ENCODE measurements at places on chromosomes 1 and 21.
A peak's percentile ranks its signal among the peaks of the same experiment; 100 is the strongest.

DNA sequence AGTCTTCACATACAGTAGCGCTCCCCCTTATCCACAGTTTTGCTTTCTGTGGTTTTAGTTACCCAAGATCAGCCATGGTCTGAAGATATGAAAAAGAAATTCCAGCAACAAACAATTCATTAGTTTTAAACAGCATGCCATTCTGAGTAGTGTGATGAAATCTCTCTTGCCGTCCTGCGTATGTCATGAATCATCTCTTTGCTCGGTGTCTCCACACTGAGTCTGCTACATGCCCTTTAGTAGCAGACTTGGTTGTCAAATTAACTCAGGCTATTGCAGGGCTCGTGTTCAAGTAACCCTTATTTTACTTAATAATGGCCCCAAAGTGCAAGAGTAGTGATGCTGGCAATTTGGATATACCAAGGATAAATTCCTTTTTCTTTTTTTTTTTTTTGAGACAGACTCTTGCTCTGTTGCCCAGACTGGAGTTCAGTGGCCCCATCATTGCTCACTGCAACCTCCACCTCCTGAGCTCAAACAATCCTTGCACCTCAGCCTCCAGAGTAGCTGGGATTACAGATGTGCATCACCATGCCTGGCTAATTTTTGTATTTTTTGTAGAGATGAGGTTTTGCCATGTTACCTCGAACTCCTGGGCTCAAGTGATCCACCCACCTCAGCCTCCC, 22.6 kb downstream of the PHACTR4 start:
- DNase-seq: no peak

DNA sequence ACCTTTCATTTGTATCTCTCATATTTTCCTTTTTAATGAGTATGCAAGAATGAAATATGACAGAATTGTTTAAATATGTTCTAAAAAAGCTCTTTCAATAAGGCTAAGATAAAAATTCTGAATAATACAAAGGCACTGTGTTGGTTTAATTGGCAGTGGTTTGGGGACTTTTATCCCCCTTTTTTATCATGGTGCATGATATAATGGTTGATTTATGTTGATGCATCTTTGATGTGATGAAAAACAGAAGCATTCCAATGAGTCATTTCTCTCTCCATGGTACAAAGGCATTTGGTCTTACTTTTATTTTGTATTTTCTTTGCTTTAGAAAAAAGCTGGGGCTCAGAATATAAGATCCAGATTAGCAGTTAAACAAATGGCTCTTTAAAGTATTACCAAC, 127.2 kb upstream of the GREM2 start:
- no peak for DNase-seq

DNA sequence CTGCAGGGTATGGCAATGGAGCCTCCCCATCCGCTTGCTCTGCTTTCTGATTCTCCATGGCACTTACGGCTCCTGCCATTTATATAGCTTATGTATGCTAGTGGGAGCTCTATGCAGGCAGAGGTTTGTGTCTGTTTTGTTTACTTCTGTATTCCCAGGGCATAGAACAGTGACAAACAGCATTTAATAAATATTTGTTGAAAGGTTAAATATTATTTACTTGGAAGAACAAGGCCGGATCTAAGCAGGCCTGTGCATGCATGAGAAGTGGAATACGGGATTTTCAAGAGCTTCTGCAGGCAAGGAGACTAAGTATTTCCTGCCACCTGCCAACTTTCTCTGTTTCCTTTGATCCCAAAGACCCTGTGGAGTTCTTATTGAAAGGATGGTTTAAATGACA, 90.7 kb downstream of the XCL2 start:
- no peak for DNase-seq

DNA sequence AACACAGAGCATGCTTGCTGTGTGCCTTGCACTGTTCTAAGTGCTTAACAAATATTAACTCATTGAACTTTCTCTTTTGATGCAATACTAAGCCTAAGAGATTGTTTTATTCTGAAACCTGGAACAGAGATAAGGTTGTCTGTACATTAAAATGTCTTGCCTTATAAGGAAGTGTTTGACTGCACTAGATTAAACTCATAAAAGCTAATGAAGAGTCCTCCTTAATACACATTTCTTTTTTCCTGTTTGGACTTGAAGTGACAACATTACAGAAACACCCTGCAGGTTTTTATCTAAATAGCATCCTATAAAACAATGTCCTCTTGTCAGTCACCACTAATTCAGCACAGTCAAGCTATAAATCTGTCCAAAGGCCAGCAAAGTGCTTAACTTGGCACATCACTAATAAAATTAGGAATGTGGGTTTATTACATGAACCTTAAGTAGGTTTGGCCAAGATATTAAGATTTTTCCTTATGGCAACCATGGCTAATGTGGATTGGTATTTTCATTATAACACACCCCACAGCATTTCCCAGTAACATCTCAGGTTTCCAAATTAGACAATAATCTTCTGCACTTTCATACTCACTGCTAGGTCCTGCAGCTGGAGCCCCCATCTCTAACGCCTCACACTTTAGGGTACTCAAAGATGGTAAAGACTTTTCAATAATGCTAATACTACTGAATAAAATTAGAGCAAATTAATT, 389.7 kb downstream of the LMO4 start:
- DNase-seq: no peak

DNA sequence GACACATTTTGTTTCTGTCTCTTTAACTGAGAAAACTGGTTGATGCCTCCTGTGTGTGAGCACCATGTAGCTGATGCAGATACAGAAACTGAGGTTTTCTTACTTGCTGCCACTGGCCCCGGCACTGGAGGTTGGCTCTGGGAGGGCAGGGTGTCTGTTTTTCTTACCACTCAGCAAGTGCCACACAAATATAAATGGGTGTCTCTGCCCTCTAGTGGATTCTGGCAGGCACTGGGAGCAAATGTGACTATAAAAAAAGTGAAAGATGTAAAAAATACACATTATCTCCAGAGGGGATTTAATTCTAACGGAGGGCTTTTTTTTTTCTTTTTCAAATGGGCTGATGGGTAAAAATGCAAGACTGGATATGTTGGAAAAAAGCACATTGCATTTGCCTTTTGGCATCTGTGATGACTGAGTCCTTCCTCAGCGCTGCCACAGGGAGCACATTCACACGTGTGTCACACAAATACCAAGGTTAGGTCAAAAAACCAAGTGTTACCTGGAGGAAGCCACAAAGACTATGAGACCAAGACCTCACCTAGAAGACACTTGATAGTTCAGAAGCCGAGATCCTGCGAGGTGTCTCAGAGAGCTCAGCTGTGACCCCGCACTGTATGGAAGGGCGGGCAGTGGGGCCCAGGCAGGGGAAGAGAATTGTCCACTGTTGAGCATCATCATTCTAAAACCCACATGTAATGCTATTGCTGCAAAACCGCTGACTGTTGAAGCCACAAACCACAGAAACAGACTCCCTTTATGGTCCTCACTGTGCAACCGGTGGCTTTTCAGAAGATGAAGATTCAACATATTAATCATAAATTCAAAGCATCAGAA, 18.9 kb downstream of the PGBD2 start:
- peak; percentile 51 for DNase-seq

DNA sequence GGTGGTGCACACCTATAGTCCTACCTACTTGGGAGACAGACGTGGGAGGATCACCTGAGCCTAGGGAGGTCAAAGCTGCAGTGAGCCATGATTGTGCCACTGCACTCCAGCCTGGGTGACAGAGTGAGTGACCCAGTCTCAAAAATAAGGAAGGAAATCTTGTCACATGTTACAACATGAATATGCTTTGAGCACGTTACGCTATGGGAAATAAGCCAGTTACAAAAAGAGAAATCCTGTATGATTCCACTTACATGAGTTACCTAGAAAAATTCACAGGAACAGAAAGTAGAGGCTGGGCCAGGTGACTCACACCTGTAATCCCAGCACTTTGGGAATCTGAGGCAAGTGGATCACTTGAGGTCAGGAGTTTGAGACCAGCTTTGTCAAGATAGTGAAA, 6.7 kb upstream of the PADI6 start:
- no peak for DNase-seq

- DNase-seq: no peak
Measured at GRCh38 chr21:33217138-33217520, 12.6 kb upstream of the IFNAR2 start.

GRCh38 chr1:152143150-152143887, 15.7 kb downstream of the RPTN start:
- no peak for DNase-seq
